Mesendoderm (in vitro differentiated cells): ENCODE measurements at places on chromosomes 6 and 20.

DNA sequence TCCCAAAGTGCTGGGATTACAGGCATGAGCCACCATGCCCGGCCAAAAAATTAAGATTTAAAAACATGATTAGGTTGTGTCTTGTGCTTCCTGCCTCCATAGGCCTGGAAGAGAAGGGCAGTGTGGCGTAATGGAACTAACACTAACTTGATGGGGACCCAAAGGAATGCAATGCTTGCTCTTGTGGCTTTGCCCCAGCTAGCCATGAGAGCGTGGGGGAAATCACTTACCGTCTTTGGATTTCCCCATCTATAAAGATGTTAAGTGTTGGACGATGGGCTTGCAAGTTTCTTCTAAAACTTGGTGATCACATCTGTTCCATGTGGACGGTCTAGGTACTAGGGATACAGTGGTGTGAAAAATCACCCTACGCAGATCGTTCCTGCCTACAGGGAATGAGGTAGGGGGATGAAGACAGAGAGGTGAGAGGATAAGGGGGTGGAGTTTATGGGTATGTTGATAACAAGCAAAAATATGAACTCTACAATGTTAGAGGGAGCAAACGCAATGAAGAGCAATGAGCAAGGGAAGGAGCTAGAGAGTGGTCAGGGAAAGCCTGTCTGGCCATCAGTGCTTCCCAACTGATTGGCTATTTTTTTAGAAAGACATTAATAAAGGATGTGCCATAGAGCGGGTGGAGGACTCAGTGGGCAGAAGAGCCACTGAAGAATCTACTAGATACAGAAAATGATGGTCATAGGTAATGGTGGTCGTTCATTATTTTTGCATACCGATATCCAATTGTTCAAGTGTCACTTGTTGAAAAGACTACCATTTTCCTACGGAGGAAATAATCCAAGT is 165.2 kb downstream of the BCAS1 start:
- no peak for DNase-seq

- no peak for DNase-seq
Observed at GRCh38 chr6:136751522-136751956, 40.7 kb downstream of the MAP3K5 start.

DNA sequence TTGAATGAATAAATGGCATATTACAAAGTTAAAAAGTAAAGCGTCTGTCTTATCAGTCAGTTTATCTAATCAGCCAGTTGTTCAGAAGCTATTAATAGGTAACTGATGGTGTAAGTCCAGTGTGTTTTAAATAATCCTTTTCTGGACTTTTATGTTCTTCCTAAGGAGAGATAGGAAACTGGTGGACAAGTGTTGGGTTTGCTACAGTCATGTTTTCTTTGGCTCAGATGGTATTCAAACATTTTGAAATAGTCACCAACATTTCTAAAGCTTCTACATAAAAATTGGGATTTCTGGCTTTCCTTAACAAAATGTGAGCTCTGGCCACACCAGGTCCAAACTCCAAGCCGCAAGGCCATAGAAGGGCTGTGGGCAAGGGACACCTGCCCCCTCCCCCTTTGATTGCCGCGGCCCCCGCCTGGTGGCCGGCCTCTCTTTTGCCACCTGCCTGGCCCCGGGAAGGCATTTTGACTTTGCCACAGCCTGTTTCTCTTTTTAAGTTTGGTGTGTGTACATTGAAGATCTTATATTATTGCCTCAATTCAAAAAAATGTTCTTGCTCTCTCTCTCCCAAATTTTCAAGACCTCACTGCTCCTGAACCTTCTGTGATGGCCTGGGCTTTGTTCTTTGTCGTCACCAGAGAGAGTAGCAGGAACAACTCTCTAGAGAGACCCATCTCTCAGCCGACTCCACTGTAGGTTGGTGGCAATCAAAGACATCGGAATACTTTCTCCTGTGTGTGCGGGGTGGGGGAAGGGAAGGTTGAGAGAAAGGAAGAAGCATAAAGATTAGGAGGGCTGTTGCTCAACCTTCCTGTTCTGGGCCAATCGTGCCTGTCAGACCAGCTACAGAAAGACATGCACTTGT is 84.0 kb upstream of the ZNF217 start:
- DNase-seq, result peak; percentile 73

DNA sequence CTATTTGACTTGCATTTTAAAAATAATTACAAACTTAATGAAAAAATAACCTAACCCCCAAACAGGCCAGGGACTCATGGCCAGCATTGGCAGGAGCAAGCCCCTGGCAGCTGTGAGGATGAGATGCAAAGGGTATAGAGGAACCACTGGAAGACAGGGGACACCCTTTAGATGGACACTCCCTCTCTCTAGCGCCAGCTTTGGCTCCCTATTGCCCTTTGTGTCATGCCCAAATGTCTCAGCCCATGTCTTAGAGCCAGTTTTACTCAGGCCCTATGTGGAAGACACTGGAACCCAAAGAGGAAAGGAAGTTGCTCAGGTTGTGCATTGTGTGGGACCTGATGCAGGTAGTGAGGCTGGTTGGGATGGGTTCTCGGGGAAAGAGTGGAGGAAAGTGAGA is 34.9 kb upstream of the RSPO4 start:
- DNase-seq, result no peak

DNA sequence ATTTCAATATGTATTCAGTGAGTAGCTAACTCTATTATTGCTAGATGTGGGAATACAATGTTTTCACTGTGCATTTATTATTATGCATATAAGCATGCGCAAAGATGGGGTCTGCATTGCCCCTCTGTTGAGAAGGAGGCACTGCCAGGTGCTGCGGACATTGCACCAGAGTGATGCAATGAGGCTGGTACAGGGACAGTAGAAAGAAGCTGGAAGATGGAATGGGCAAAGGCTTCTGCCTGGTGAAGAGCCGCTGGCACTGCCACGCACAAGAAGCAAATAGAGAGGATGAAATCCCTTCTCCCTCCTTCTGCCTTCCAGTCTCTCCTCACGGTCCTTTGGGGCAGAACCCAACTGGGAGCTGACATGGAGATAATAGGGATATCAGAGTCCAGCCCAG is 154.5 kb upstream of the TNFAIP3 start:
- DNase-seq, result no peak

DNA sequence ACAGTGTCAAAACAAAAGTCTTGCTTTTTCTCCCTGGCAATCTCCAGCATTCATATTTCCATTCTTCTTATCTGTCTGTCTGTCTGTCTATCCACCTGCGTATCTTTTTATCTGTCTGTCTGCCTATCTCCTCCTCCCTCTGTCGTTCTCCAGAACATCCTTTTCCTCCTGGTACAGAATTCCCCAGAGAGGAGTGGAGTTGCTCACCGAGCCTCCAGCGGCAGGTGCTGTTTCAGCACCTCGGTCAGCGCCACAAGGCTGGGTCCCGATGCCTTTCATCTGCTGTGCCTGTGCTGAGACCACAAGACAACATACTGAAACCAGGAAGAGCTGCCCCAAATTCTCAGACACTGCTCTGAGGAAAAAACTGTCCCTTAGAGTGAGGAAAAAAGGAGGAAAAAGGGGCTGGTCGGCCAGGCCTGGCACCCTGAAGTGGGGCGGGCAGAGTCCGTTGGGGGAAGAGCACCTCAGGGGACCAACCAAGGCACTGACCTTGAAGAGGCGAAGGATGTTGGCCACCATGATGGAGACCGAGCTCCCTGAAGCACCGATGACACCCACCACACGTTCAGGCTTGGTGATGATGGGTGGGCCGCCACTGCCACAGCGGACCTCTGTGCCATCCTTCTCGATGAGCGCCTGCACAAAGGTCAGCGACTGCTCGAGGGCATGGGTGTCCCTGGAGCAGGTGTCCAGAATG is 13.3 kb downstream of the GRM4 start:
- DNase-seq, result peak; percentile 83

DNA sequence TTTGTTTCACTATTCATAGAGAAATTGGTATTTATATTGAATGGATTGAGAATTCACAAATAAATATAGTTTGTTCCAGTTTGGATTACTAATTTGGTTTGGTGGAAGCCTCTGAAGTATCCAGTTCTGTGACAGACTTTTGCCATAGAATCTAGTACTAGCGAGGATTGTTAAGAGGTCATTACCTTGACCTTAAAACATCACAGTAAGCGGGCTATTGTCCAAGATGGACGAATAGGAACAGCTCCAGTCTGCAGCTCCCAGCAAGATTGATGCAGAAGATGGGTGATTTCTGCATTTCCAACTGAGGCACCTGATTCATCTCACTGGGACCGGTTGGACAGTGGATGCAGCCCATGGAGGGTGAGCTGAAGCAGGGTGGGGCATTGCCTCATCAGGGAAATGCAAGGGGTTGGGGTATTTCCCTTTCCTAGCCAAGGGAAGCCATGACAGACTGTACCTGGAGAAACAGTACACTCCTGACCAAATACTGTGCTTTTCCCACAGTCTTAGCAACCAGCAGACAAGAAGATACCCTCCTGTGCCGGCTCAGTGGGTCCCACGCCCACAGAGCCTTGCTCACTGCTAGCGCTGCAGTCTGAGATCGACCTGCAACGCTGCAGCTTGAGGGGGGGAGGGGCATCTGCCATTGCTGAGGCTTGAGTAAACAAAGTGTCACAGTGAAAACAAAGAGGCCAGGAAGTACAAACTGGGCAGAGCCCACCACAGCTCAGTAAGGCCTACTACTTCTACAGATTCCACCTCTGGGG is 66.4 kb upstream of the NEDD9 start:
- peak; percentile 73 for DNase-seq
